ENCODE measurements at places on chromosomes 12 and 14.

DNA sequence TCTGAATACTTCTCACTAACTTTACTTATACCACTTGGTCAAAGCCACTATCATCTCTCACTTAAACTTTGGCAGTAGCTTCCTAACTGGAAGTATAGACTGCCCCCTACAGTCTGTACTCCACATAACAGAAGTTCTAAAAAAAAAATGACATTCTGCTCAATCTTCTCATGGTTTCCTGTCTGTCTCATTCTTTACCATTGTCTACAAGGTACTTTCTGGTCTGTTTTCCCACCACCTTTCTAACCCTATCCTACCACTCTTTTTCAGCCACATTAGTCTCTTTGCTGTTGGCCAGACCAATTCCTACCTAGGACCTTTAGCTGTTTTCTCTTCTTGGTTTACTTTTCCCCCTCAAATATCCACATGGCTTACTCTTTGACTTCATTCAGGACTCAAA is 14.7 kb downstream of the CPSF6 start:
- DNase-seq, result no peak

- DNase-seq, result no peak
These were observed 56.5 kb downstream of the WASHC3 start for GRCh38 chr12:102005256-102005655.

- DNase-seq, result no peak
These were observed 170.0 kb upstream of the PRMT8 start for GRCh38 chr12:3320881-3321509.

- DNase-seq, result no peak
These were observed 48.6 kb upstream of the HMGA2 start for GRCh38 chr12:65775720-65776119.

DNA sequence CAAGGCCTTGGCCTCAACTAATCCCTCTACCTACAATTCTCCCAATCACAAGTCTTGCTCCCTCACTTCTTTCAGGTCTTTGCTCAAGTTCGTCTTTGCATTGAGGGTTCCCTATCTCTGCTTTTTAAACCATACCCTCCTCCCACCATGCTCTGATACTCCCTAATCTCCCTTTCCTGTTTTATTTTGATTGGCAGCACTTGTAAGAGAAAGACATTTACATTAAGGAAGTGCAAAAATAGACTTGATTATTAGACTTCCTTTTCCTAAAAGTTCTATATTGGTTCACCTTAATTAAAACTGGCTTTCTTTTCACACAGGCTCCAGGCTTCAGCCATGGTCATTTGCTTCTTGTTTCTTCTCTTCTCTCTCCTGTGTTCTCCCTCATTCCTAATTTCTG is 18.3 kb upstream of the WIF1 start:
- DNase-seq, result no peak

GRCh38 chr14:91159906-91160305 is 46.0 kb downstream of the DGLUCY start:
- DNase-seq, result no peak

- DNase-seq, result no peak
These were observed 15.8 kb upstream of the KRT7 start for GRCh38 chr12:52217223-52217622.

GRCh38 chr12:57741844-57742738 is 2.7 kb upstream of the TSPAN31 start:
- DNase-seq, result peak; percentile 62

- peak; percentile 26 for DNase-seq
These were observed 56.0 kb downstream of the PLEKHG3 start for GRCh38 chr14:64760146-64760755.

- DNase-seq, result no peak
These were observed 12.4 kb downstream of the ATF7 start for GRCh38 chr12:53613821-53614220.

DNA sequence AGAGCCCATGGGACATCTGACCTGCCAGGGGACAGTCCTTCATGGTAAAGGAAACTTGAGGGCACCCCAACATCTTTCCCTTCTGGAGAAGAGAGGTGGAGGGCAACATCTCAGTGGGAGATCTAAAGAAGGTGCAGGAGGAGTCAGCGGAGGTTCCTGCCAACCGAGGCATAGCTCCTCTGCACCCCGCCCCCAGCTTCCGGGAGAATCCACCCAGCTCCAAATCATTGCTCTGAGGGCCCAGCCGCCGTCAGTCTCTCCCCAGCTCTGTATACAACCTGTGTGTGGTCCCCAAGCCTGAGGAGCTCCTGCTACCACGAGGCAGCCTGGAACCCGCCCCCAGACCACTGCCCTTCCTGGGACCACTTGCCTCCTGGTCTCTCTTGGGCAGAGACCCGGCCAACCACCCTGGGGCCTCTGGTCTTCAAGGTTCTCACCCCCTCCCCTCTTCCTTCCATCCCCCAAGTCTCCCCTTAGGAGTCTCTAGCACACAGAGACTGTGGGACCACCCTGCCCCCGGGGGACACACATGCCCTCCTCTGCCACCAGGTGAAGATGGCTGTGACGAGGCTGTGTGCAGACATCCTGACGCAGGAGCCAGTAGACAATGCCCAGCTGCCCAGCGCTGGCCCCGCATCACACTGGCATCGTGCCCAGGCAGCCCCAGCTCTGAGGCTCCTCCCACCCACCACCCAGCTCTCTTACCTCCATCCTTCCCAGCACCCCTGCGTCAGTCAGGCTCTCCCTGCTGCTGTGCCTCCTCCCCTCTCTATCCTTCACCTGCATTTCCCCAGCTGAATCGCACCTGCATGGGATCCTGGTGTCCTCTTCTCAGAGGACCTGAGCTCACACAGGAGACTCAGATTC is 13.0 kb upstream of the NUDT14 start:
- DNase-seq, result no peak

GRCh38 chr12:123712780-123713319 is 697 bp downstream of the ATP6V0A2 start:
- no peak for DNase-seq

DNA sequence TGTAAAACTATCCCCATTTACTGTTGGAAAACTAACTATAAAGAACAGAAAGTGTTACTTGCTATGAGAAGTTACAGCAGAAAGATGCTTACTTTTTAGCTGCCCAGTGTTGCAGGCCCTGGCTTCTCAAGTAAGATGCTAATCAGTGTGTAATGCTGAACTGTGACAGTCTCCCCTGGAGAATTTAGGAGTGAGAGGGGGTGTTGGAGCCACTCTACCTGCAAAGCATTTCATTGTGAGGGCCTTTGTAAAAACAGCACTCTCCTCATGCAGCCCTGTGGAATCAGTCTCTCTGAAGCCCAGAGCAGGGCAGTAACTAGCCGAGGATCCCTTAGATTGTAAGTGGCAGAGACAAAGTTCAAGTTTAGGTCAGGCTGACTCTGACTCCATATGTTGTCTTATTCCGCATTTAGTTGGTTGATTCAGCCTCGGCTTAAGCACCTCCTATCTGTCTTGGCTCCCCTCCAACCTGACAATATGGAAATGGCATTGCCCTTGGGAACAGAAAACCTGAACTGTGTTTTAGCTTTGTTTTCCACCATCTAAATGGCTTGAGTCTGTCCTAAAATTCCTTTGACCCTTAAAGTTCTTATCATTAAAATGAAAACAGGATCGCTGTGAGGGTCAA is 141.3 kb downstream of the PRKCH start:
- no peak for DNase-seq

DNA sequence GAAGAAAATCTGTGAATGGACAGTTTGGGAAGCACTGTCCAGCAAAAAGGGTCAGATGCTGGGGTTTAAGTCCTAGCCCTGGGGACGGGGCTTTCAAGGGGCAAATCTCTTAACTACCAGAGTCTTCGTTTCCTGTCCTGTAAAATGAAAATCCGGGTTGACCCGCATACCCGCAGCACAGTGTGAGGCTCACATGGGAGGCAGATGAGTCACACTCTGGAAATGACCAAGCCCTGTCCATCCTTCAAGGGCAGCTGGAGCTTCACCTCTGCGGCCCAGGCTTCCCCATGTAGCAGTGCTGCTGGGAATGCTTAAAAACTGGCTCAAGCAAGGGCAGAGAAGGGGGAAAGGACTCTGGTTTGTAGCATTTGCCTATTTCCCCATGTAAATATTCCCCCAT is 19.0 kb downstream of the FAM181A start:
- DNase-seq, result no peak

- DNase-seq, result no peak
These were observed 168.0 kb upstream of the HMGA2 start for GRCh38 chr12:65656156-65656882.

DNA sequence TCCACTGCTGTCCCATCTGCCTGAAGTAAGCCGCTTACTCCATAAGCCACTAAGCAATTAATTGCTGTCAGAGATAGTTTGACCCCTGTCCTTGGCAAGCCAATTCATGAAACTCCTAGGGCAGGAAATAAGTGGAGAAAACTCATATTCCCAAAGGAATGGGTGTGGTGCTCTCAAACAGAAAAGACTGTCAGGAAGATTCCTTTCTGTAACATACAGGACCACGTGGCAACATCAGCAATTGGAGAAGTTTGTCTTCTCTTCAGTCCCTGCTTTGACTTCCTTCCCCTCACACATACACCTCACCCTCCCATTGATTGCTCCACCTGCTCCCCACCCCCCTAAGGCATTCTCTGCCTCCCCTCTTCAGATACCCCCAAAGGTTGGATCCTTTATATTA is 36.2 kb upstream of the MDM1 start:
- no peak for DNase-seq

- no peak for DNase-seq
These were observed 152.2 kb upstream of the LMNTD1 start for GRCh38 chr12:25705261-25705660.

DNA sequence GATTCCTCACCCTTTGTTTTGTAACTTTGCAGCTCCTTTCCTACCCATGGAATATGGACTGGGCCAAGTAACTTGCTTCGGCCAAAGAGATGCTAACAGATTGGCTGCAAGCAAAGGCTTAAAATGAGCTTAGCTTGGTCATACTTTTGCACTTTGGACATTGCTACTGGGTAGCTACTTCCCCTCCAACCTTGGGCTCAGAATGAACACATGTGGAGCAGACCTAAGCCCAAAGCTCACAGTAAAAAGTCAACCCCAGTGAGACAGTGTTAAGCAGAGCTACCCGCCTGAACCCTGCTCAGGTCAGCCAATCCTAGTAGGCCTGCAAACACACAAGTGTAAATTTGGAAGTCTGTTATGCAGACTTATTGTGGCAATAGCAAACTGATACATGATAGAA is 14.6 kb downstream of the KICS2 start:
- DNase-seq, result no peak

- no peak for DNase-seq
These were observed 10.5 kb upstream of the NID2 start for GRCh38 chr14:52079239-52079959.

GRCh38 chr12:102528111-102528510 is 47.7 kb upstream of the IGF1 start:
- no peak for DNase-seq

GRCh38 chr12:44835641-44836379 is 40.3 kb downstream of the NELL2 start:
- no peak for DNase-seq

- DNase-seq, result no peak
These were observed 67.6 kb upstream of the AMN1 start for GRCh38 chr12:31796270-31796951.

DNA sequence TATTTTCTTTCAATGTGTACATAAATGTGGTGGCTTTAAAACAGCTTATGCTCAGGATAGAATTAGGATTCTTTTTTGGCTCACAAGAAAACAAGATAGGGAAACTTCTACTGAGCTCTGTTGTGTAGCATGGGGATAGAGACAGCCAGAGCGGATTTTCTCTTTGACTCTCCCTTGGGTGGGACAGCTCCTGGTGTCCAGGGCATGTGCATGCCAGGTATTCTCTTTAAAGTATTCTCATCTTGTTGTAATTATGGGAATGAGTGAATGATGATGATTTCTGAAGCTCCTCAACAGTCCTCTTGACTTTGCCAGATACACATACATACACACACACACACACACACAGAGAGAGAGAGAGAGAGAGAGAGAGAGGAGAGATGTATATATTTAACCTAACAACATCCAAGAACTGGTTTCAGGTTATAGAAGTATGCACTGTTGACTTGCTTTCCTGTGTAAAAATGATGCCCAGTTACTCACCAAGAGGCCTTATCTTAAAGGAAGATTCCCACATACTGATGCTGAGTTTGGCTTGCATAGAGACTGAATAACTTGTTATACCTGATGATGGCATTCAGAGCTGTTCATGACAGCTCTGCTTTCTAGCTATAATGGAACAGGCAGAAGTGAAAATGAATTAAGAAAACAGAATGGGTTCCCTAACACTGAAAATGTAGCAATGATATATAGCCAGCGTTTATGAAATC is 387.5 kb downstream of the EGLN3 start:
- no peak for DNase-seq

- DNase-seq, result no peak
These were observed 11.3 kb upstream of the EDDM3A start for GRCh38 chr14:20734430-20734806.

DNA sequence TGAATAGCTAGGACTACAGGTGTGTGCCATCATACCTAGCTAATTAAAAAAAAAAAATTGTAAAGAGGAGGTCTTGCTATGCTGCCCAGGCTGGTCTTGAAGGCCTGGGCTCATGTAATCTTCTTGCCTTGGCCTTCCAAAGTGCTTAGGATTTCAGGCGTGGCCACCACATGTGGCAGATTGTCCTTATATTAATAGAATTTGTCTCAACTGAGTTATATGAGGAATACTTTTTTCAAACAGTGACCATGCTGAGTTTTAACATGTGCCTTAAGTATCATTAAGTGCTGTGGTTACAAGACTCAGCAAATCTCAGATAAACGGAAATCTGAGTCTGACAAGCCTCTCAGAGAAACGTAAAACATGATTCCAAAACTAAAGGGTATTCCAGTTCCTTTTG is 83.2 kb upstream of the FERMT2 start:
- DNase-seq, result no peak

DNA sequence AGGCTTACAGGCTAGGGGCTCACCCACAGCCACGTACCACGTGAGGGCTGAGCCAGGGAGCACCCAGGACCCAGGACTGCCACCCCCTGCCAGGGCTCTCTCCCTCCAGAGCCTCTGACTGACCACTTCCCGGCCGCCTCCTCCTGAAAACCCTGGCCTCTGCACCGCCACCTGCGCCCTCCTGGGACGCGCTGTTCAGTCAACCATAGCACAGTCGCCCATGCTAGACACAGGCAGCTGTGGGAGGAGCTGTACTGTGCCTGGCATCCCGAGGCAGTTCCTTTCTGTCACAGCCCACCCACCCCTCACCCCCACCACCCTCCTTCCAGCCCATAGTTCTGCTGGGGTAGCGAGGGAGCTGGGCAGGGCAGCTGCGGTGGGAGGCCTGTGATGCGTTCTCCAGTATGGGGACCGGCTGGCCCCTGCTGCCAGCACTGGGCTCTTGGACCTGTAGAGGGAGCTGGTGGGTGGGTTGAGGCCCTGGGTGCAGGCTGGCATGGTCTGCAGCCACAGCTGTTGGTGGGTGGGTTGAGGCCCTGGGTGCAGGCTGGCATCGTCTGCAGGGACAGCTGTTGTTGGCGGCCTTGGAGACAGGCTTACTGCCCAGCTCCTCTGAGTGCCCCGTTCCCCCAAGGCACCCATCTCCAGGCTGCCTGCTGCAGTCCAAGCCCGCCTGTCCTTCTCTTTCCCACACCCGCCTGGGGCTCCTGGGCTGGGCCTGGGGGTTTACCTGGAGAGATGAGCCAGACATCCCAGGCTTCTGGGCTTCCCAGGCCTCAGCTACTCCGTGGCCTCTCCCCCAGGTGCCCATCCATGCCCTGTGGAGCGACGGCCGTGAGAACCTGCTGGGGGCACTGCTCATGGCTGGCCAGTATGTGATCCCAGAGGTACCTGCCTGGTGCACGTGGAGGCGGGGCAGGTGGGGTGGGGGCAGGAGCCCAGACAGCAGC is 11.5 kb downstream of the ASPG start:
- DNase-seq, result no peak

GRCh38 chr12:69389831-69390230 is 30.3 kb downstream of the YEATS4 start:
- DNase-seq, result no peak

GRCh38 chr12:26821212-26821701 is 11.7 kb downstream of the ITPR2 start:
- DNase-seq, result no peak
